Activated CD8-positive, alpha-beta memory T cell treated with anti-CD3 and anti-CD28 coated beads for 36 hours (primary cell): ENCODE measurements at places on chromosomes 7 and 10. TPM values are rescaled to one million over a fixed set of nuclear protein-coding genes. Genes with fewer than 3 reads are reported as not detected.

GNGT1 gene
- total RNA-seq = not detected

CALHM3 gene
- not detected for total RNA-seq

KAZALD1 gene
- total RNA-seq = 0.31 TPM

ZNF425 gene
- total RNA-seq = 0.99 TPM

GJD4 gene
- total RNA-seq = not detected

PARD3 gene
- total RNA-seq = 0.63 TPM

TFPI2 gene
- total RNA-seq = not detected
